Smooth muscle cell of the pulmonary artery (primary cell): ENCODE measurements at places on chromosomes 3 and 15. TPM values are rescaled to one million over a fixed set of nuclear protein-coding genes. Genes with fewer than 3 reads are reported as not detected.

Gene IL16
- 0.20 and 0.65 TPM in 2 replicates for total RNA-seq

Gene ABHD6
- total RNA-seq, result 10.0 and 13.8 TPM in 2 replicates

Gene ISLR
- 35.0 and 134 TPM in 2 replicates for total RNA-seq

Gene ATP1B3
- 75.1 and 91.0 TPM in 2 replicates for total RNA-seq

Gene IFT57
- 51.1 and 52.0 TPM in 2 replicates for total RNA-seq

Gene BFSP2
- not detected in 2 replicates for total RNA-seq

Gene C3orf22
- not detected in 2 replicates for total RNA-seq
